ENCODE measurements at places on chromosomes 11 and 22.
A peak's percentile ranks its signal among the peaks of the same experiment; 100 is the strongest.

- DNase-seq, result peak; percentile 46
These were observed 28.3 kb upstream of the WNT11 start for GRCh38 chr11:76234416-76235232.

DNA sequence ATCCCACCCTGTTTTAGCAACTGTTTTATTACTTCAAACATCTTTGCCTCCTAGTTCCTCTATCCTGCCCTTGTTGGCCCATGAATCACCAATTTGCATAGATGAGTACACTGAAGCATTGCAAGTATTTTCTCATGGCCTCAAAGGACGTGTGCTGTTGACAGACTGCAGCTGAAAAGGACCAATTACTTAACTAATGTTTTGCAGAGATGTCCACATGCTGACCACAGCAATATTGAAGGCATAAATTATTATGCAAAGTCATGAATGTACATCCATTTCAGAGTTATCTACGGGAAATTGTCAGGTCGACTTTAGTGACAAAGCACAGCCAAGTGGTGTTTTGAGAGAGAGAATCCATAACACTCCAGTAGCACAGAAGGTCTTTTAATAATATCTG lies 64.8 kb downstream of the CADM1 start:
- no peak for DNase-seq

DNA sequence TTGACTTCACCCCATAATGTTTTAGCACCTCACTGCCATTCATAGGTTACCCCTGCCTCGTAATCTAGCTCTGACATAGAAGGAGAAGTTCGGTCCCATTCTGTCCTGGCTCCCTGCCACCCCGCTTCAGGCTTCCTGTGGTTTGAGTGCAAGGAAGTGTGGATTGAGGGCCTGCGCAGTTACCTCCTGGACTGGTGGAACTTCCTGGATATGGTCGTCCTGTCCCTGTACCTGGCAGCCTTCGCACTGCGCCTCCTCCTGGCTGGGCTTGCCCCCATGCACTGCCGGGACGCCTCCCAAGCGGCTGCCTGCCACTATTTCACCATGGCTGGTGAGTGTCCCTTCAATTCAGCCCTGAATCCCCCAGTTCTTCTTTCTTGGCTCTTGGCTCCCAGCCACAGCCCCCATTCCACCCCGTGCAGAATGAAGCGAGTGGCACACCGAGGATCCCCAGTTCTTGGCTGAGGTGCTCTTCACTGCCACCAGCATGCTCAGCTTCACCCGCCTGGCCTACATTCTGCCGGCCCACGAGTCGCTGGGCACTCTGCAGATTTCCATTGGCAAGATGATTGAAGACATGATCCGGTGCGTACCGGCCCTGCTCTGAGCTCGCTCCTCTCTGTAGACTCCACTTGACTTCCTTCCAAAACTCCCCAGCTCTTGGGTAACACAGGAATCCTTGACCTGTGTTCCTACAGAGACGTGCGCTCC lies 15.4 kb downstream of the ART5 start:
- no peak for DNase-seq

DNA sequence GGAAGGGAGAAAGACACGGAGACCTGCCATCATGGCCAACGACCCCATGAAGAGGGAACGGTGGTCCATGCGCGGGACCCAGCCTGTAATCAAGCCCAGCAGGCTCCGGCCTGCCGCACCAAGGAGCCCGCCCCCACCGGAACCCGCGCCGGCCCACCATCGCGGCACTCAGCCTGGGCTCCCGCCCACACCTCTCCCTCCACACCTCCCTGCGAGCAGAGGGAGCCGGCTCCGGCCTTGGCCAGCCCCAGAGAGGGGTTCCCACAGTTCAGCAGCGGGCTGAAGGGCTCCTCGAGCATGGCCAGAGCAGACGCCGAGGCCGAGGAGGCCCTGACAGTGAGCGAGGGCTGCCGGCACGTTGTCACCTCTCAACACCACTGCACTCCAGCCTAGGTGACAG lies 1302.8 kb upstream of the CNTN5 start:
- DNase-seq, result no peak

DNA sequence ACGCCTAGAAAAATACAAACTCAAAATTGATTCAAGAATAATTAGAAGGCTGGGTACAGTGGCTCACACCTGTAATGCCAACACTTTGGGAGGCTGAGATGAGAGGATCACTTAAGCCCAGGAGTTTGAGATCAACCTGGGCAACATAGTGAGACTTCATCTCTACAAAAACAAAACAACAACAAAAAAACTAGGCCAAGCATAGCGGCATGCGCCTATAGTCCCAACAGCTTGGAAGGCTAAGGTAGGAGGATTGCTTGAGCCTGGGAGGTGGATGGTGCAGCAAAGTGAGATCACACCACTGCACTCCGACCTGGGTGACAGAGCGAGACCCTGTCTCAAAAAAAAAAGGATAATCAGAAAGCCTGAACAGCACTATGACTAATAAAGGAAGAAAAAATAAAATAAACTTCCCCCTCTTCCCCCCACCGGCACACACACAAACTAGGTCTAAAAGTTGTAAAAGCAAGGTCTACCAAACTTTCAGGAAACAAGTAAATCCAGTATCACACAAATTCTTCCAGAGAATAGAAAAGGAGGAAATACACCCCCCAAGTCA lies 35.8 kb downstream of the RRAS2 start:
- no peak for DNase-seq

DNA sequence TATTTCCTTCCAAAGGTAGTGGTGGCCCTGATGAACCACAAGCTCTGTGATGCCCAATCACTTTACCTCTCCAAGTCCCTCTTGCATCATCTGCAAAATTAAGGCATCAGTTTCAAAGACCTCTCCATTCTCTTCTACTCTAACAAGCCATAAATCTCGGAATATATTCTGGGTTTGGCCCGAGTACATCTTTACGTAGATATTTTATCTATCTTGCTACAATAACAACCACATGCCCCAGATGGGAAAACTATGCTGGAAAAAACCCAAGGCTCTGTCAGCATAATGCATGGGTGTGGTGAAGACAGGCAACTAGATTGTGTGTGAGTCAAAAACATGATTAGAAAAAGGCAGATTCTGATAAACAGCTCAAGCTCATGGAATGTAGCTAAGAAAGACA lies 228.2 kb upstream of the BLID start:
- DNase-seq, result no peak

- no peak for DNase-seq
These were observed 43.1 kb upstream of the TH start for GRCh38 chr11:2214527-2215229.

DNA sequence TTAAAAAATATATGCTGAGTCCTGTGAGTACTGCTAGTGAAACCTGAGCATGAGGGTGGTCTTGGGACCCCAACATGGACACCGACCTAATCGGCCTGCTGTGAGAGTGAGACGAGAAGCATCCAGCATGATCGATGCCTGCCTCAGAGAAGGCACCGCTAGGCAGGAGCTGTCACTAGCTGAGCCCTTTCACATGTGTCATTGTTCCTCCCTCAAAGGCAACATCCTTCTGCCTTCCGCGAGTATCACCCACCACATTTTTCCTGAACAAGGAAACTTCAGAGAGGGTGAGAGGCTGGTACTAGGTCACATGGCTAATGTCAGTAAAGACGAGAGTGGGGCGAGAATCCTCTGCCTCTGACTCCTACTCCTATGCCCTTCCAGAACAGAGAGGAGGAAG lies 35.6 kb downstream of the AP1B1 start:
- no peak for DNase-seq

DNA sequence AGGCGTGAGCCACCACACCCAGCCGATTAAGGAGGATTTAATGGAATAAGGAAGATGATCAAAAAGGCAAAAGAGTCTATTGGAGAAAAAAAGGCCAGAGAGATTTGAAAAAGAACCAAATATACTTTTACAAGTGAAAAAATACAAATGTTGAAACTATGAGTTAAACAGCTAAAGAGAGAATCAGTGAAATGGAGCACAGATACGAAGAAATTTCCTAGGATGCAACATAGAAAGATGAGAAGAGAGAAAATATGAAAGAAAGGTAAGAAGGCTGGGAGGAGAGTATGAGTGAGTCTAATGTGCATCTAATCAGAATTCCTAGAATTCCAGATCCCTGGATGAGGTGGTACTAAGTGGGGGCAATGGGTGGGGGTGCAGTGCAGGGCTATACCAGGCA lies 19.4 kb upstream of the CELSR1 start:
- no peak for DNase-seq

- DNase-seq, result no peak
These were observed 24.3 kb upstream of the MOB2 start for GRCh38 chr11:1510928-1511327.

DNA sequence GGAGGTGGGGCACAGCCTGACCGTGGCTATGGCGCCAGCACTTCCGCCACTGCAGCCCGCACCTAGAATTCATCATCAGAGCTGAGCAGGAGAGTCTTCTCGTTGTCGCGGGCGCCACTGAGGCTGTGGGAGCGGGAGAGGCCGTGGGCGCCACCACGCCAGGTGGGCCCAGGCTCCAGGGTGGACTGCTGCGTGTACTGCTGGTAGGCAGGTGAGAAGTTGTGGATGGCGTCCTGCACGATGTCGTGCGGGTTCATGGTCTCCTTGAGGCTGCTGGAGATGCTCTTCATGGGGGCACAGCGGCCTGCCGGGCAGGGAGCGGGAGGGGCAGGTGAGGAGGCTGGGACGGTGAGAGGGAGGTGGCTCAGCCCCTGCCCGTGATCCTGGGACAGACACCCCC lies 19.6 kb downstream of the MAFF start:
- no peak for DNase-seq

DNA sequence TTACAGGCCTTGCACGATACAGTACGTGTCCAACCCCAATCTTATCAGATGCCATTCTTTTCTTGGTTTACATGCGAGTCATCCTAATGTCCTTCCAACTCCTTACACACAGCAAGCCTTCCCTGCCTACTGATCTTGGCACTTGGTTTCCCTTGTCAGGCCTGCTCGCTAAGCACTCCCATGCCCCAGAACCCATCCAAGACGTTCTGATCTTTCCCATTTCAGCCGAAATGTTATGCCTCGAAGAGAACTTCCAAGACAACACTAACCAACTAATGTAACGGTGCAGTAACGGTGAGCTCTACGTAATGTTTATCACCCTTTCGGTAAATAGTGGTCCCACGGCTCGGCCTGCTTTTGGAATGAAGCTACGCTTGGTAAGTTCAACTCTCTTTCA lies 521 bp downstream of the PES1 start:
- DNase-seq, result peak; percentile 21

GRCh38 chr11:862081-862661 lies 19.5 kb downstream of the TSPAN4 start:
- no peak for DNase-seq

GRCh38 chr11:25949918-25950317 lies 382.0 kb upstream of the ANO3 start:
- DNase-seq, result no peak

GRCh38 chr11:2673871-2674471 lies 25.8 kb downstream of the KCNQ1OT1 start:
- DNase-seq, result no peak

DNA sequence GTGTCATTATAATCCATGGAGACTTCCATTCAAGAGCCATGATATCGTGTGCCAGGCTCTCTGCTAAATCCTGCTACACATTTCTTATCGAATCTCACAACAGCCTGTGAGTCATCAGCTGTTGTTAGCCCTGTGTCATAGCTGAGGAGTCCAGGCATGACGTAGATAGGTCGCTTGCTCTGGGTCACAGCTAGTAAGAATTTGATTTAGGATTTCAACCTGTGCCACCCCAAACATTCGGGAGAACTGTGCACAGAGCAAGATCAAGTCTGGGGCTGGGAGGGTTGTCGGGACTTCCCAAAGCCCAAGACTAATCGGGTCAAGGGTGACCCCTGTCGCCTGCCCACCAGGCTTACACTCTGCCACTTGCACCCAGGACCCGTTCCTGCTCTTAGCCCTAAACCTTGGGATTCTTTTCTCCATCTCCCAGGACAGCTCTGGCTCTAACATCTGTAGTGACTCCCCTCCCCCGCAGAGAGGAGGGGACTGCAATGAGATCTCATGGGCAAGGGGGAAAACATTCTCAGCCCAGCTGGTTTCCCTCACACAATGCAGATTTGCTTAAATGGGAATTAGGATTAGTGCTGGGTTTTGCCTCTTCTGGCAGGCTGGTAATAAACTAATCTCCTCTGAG lies 34.3 kb downstream of the TSPAN18 start:
- peak; percentile 78 for DNase-seq

DNA sequence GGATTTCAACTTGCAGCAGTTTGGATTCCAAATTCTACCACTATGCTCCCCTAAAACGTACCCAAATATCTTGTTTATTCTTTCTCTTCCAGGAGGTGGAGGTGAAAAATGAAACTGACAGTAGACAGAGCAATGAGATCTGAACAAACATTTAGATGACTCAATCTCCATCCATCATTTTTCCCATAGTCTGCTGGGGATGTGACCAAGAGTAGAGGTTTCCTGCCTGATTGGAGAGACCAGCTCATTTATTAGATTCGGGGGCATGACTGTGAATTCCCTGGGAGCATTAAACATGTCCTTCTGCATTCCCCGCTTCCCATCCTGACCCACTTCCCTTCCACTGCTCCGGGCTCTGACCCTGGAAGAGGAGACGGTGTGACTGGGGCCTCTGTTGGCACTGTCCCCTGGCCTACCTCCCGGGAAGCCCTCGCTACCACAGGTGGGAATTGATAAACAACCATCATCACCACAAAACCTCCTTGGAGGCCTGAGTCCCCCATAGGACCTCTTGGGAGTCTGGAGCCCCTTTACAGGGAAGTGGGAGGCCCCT lies 20.3 kb downstream of the DKK3 start:
- no peak for DNase-seq

GRCh38 chr11:25423436-25424199 lies 908.3 kb upstream of the ANO3 start:
- no peak for DNase-seq

DNA sequence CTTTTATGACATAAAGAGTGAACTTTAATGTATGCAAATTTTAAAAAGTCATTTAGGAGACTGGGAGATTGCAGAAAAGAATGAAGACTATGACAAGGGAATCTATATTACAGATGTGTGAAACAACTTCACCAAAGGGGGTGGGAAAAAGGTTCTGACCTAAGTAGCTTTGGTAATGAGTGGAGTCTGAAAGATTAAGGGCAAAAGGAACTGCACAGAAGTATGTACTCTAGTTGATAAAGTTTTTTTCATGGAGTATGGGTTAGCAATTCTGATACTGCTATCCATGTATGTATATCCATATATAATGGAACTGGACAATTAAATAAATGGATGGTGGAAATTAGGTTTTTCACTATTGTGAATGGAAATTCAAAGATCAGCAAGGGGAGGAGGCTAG lies 9.2 kb downstream of the CKAP5 start:
- DNase-seq, result no peak

DNA sequence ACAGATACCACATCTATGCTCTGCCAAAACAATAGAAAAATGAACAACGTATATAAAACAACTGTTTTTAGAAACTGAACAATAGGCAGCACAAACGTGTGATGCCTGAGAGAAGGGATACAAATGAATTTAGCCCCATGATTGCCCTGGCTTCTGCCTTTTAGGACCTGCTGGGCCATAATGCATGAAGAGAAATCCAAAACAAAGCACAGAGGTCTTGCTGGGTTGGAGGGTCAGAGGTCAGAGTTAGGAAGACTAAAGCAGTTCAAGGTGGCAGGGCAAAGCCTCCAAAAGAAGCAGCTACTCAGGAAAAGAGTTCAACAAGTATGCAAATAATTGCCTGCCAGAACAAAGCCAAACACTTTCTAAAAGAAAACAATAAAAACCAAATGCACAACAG lies 138.5 kb downstream of the TTC28 start:
- no peak for DNase-seq

- no peak for DNase-seq
These were observed 21.8 kb upstream of the RNASEH2C start for GRCh38 chr11:65742353-65742752.
